ENCODE measurements at places on chromosomes 6 and 20.
A peak's percentile ranks its signal among the peaks of the same experiment; 100 is the strongest.

GRCh38 chr6:111973927-111974639 is 79.8 kb upstream of the CCN6 start:
- no peak for DNase-seq

DNA sequence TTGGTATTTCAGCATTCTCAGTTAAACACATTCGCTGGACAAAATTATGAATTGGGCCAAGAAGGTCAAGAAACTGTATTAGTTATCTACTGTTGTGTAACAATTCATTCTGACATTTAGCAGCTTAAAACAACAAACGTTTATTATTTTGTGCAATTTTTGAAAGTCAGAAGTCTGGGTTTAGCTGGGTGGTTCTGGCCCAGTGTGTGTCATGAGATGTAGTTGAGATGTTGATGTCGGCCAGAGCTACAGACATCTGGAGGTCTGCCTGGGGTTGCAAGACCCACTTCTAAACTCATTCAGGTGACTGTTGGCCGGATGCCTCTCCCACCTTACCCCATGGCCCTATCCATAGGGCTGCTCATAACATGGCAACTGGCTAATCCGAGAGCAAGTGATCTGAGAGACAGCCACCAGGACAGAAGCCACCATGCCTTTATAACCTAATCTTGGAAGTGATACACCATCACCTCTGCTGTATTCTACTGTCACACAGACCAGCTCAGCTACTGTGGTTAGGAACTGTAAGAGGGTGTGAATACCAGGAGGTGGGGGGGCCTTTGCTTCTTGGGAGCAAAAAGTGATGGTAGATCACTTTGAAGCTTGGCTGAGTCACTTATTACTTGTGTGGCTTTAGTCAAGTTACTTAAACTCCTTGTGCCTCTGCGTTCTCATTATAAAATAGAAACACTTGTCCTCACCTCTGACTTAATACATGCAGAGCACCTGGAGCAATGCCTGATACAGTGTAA is 217.0 kb upstream of the MYLIP start:
- no peak for DNase-seq

DNA sequence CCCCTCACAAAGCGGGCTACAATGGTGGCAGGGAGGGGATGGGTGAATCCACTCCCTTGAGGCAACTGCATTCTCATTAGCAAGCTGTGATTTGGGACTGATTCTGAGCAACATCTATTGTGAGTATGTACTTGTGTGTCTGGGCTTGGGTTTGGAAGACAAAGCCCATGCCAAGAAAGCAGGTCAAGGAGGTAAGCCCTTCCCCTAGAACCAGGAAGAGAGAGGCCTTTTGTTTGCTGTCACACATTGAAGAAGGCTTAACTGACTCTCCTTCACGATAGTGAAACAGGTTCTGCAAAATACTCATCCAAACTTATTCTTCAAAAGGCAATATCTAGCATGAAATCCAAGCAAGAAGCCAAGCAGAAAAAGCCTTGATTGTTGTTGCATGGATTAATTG is 403.1 kb upstream of the ID4 start:
- DNase-seq: no peak

GRCh38 chr6:82179415-82179814 is 68.1 kb downstream of the IBTK start:
- DNase-seq: no peak

GRCh38 chr20:46562373-46563169 is 12.1 kb upstream of the OCSTAMP start:
- no peak for DNase-seq

GRCh38 chr6:154736618-154737259 is 3.5 kb downstream of the SCAF8 start:
- DNase-seq: no peak

- DNase-seq: no peak
Measured at GRCh38 chr20:11467436-11467835, 450.3 kb upstream of the BTBD3 start.

GRCh38 chr20:15673206-15673605 is 900.0 kb downstream of the KIF16B start:
- DNase-seq: no peak

- DNase-seq: no peak
Measured at GRCh38 chr6:106885679-106886078, 88.8 kb downstream of the CD24 start.

DNA sequence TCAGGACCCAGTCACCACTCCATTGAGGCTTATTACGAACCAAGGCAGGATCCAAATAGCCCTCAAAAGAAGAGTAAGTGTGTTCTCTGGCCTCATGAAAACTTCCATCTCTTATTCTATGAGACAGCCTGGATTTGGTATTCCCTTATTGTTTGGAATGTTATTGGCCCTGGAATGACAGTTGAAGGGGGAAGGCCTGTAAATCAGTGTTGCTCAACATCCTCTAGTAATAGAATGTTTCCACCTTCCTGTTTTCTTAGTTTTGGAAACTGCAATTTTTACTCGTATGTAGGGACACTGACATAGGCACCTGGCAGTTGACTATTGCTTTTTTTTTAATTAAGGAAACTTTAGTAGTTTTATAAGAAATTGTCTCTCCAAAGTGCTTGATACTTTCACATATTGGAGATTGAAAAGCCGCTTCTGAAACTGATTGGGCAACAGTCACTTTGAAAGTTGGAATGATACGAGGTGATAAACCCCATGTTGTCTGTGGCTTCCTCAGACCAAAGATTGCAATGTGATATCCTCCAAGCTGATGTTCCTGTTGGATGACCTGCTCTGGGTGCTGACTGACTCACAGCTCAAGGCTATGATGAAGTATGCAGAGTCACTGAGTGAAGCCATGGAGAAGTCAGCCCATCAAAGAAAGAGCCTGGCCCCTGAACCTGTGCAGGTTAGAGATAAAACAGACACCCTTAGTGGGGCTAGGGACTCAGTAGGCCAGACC is 43.1 kb downstream of the BLTP3A start:
- DNase-seq: peak; percentile 55

DNA sequence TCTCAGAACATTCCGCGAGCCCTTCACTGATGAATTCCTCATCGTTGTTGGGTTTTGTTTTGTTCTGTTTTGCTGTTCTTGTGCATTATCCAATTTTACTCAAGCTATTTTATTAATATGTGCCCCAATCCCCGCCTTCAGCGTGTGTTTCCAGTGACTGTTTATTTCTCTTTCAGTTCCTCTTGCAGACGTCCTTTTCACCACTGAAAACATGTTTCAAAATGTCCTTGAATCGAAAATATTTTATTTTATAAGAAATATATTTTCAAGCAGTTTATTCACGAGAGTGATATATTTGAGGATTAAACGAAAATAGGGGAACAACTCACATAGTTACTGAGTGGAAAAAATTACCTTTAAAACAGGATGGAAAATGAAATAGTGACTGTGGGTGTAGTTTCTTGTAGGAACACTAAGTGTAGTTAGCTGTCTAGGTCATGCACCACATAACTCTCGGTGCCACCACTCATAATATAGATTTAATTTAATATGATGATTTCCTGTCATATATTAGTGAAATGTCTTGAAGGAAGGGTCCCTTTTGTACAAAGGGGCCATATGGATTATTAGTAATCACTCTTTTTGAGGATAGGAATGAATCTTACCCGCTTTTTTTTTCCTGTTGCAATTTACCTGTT is 45.3 kb upstream of the HDDC2 start:
- DNase-seq: no peak

- no peak for DNase-seq
Measured at GRCh38 chr20:51624157-51624731, 81.7 kb upstream of the NFATC2 start.

DNA sequence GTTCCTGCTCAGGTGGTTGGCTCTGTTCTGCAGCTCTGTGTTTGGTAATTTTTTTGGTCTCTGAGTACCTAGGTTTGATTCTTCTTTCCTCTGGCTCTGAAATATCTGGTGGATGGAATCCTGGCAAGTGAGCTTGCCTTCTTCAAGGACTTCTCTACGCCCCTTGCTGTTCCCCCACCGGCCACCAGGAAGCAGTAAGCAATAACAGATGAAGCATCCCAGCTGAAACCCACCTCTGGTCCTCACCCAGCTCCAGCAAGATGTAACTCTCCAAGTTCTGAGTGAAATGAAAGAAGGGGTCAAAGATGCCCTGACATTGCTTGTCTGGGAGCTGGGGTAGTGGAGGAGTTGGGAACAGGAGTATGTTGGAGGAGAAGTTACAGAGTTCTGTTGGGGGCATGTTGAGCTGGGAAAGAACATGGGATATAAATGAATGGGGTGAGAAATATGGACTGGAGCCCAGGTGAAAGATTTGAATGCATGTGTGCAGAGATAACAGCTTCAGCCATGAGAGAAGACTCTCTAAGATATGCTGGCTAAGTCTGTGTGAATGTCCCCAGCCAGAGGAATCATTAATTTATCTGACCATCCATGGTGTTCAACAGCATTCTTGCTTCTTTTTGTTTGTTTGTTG is 51.3 kb upstream of the GLP1R start:
- no peak for DNase-seq

- no peak for DNase-seq
Measured at GRCh38 chr6:142686507-142686887, 258.5 kb downstream of the HIVEP2 start.

DNA sequence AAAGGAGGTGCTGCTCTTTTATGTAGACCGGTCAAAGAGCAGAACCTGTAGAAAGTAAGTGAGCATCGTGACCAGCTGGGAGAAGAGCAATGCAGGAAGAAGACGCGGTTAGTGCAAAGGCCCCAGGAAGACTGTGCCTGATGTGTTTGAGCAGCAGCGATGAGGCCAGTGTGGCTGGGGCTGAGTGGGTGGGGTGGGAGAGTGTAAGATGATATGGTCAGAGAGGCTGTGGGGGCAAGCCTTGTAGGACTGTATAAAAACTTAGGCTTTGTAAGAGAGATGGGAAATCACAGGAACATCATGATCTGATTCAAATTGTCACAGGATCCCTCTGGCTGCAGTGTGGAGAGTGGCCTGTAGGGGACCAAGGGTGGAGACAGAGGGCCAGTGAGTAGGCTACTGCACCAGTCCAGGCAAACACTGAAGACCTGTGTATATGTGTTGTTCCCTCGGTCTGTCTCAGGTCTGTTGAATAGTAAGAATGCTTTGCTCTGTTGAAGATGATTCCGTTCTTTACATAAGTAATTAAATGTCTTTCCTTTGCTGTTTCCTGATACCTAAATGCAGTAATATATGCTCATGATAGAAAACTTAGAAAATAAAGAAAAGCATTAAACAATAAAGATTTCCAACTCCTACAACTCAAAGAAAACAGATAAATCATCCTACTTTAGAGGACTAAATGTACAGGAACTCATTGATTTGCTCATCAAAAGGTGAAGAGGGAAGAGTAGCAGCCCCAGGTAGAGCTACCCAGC is 23.6 kb upstream of the WFDC2 start:
- no peak for DNase-seq

DNA sequence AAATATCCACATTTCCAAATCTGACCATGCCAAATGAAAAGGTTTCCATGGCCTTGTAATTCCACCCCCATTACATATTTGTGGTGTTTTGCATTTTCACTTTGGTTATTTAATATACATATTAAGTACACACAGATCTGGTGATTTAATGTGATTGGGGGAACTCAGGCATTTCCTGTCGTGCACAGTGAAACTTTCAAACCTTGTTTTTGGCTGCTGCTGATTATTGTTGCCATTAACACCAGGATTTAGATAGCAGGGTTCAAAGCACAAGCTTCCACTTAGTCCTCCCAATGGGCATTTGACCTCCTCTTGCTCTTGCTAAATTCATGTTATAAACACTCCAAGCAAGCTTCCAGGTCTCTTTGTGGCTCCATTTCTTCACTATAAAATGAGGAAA is 166.5 kb downstream of the SOBP start:
- no peak for DNase-seq

GRCh38 chr6:90127595-90127994 is 169.0 kb downstream of the BACH2 start:
- DNase-seq: no peak

- no peak for DNase-seq
Measured at GRCh38 chr6:26223228-26223627, 136.0 kb downstream of the HFE start.

DNA sequence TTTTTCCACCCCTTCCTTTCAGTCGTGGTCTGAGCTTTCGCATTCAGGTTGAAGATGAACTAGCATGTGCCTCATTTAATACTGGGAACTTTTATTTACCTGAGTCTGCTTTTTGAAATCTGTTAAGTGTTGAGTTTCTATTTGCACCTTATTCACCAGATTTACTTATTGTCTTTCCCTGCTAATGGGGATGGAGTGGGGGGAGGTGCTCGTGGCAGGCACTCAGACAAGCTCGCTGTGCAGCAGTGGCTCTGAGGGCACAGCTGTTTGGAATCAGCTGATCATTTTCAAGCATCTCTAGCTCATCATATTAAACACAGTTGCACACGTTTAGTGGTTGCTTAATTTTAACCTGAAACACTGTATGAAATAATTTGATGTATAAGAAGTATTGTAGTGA is 35.6 kb downstream of the UTRN start:
- no peak for DNase-seq

DNA sequence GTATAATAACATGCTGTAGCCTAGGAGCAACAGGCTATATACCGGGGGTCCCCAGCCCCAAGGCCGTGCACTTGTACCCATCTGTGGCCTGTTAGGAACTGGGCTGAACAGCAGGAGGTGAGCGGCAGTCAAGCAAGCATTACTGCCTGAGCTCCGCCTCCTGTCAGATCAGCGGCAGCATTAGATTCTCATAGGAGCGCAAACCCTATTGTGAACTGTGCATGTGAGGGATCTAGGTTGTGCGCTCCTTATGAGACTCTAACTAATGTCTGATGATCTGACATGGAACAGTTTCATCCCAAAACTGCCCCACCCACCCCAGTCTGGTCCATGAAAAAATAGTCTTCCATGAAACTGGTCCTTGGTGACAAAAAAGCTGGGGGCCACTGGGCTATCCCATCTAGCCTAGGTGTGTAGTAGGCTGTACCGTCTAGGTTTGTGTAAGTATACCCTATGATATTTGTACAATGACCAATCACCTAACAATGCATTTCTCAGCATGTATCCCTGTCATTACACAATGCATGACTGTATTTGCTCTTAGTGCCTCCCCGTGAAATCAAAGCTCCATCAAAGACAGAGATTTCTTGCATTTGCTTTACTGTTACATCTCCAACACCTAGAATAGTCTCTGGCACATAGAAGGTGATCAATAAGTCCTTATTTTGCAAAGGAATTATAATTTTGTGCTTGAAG is 30.8 kb downstream of the NHSL1 start:
- DNase-seq: peak; percentile 70

DNA sequence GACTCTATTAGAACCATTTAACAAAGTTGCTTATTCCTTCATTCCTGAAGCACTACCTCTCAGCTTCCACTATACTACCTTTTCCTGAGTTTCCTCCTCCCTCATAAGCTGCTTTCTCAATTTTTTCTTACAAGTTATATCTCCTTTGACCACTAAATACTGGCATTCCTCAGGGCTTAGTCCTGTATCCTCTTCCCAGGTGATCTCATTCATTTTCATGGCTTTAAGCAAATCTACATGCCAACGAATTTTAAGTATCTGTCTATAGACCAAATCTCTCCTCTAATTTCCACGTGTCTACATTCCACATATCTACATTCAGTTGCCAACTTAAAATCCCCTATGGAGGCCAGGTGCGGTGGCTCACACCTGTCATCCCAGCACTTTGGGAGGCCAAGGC is 134.7 kb downstream of the BTBD9 start:
- no peak for DNase-seq

Measured in epithelial cell of prostate (primary cell).